WTC11 (cell line): ENCODE measurements at places on chromosomes 2 and 18. TPM values are rescaled to one million over a fixed set of nuclear protein-coding genes. Genes with fewer than 3 reads are reported as not detected.

- no peak overlapping the region for H3K27ac ChIP-seq
- H3K4me3 ChIP-seq = no peak overlapping the region
- DNase-seq = no peak
- H3K27me3 ChIP-seq = no peaks in the 10 kb centered on the region
- no peaks in the 10 kb centered on the region for H3K4me1 ChIP-seq
- no peaks in the 10 kb centered on the region for H3K36me3 ChIP-seq
Measured at GRCh38 chr2:78145997-78146722, 624.0 kb upstream of the LRRTM4 start.

The GRP gene
- 0.22 TPM in 1 of 3 replicates, not detected in the others for total RNA-seq

DNA sequence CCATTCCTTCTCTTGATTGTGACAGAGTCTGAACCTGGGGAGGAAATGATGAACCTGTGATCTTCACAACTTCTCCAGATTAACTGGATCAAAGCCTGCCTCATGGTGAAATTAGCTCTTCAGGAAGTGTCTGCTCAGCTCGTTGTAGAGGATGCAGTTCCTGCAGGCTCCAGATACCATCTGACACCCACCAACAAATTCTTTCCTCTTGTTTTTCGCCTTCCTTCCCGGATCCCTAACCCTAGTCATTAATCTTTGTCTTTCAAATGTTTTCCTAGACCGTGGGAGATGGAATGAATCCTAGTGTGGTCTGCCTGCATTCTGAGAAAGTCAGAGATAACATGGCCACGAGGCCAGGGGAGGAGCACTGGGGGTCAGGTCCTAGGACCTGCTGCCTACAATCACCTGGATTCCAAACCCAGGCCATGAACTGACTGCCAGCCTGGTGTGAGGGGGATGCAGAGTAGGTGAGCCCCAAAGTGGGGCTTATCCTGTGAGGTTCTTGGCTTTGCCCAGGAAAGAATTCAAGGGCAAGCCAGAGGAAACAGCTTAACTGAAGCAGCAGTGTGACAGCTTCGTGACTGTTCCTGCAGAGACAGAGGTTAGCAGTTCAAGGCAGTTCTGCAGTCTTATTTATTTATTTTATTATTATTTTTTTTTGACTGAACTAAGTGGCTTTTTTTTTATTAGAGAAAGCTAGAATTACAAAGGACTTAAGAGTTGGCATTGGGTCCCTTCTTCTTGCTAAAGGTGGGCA, 67.8 kb downstream of the DIPK1C start:
- H3K4me3 ChIP-seq = no peak overlapping the region
- no peaks in the 10 kb centered on the region for H3K36me3 ChIP-seq
- DNase-seq = no peak
- H3K27ac ChIP-seq = no peak overlapping the region
- peaks cover 3% of the 10 kb centered on the region; the same call in 1 of the 2 replicates for H3K27me3 ChIP-seq
- H3K4me1 ChIP-seq = peaks cover 10% of the 10 kb centered on the region

The GPR75 gene
- total RNA-seq = 2.2 to 3.1 TPM (median 2.8 TPM) in 3 replicates

DNA sequence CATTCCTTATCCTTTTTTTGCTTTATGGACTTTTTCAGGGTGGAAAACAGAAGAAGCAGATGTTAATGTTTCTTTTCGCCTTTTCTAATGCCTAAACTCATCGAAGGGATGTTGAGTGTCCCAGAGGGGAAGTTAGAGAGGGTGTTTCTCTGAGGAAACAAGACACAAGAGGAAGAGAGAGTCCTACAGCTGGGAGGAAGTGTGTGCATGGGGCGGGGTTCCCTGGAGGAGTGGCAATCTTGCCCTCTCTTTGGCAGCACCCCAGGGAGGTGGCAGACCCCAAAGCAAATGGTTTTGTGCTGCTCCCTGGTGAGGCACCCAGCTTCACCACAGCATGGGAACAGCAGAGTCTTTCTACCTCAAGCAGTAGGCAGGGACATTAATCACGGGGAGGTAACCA, 377.6 kb downstream of the RND3 start:
- no peak for DNase-seq
- H3K4me1 ChIP-seq = no peaks in the 10 kb centered on the region
- no peak overlapping the region for H3K4me3 ChIP-seq
- H3K27me3 ChIP-seq = no peaks in the 10 kb centered on the region

The RASGRP3 gene
- total RNA-seq = 0.11 to 0.23 TPM (median 0.14 TPM) in 3 replicates

The SLC30A3 gene
- total RNA-seq = 8.0 to 8.9 TPM (median 8.1 TPM) in 3 replicates

The CASP8 gene
- 3.3 to 4.8 TPM (median 4.4 TPM) in 3 replicates for total RNA-seq

DNA sequence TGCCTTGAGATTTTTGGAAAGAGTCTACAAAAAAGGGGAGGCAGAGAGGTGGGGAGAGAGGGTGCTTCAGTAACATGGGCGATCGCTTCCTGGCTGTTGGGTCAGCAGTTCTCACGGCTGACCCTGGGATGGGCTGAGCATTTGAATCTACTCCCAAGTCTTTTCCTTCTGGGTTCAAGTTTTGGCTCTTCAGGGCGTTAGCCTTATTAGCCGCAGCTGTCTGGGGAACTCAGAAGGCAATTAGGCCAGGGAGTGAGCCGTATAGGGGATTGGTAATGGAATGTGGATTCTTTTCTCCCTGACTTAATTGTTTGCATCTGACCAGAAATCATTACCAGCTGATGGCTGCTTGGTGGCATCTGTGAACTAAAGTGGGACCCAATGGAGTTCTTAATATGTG, 250.5 kb upstream of the SKOR2 start:
- DNase-seq = no peak
- no peaks in the 10 kb centered on the region for H3K36me3 ChIP-seq
- no peaks in the 10 kb centered on the region for H3K4me1 ChIP-seq

DNA sequence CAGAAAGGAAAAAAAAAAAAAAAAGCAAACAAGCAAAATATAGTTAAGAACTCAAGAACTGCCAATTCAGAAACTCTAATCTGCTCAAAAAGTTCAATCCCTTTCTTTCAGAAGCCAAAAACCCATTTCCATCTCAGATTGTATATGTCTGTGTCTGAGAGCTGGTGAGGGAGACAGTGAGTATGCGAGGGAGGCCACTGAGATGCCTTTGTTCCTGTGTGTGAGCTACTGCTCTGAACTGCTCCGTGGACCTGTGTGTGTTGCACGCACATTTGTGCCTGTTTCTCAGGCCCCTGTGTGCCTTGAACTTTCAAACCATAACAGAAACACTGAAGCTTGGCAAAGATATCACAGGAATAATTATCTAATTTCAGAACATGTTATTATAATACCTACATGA, 2.5 kb upstream of the PKDCC start:
- peaks cover 68% of the 10 kb centered on the region for H3K4me1 ChIP-seq
- DNase-seq = no peak
- peak overlapping the region; percentile 65; the same call in 1 of the 2 replicates for H3K27ac ChIP-seq
- peaks cover 18% of the 10 kb centered on the region for H3K27me3 ChIP-seq
- no peak overlapping the region for H3K4me3 ChIP-seq

DNA sequence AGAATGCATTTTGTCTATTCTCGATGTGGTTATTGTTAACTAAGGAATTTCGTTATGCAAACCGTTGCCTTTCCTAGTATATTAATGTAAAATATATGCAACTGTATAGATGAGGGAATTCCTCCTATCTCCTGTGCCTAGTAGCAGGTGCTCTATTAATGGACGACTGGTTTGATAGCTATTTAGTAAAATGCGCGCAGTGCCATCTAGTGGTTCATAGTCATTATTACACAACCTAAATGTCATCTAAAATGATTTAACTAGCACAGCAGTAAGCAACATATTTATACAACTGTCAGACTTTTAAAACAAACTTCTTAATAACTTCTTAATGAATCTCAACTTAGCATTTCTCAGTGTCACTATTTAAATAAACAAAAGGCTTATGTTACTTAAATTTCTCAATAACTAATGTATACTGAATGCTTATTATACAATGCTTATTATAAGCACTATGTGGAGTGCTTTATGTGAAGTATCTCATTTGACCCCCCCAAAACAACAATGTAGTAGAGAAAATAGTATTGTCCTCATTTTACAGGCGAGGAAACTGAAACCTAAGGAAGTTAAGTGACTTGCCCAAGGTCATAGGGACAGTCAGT, 77.9 kb downstream of the DTNA start:
- no peak overlapping the region for H3K27ac ChIP-seq
- peaks cover 19% of the 10 kb centered on the region for H3K4me1 ChIP-seq
- DNase-seq = no peak
- no peaks in the 10 kb centered on the region for H3K27me3 ChIP-seq

The DSG2 gene
- total RNA-seq = 113 to 117 TPM (median 113 TPM) in 3 replicates

DNA sequence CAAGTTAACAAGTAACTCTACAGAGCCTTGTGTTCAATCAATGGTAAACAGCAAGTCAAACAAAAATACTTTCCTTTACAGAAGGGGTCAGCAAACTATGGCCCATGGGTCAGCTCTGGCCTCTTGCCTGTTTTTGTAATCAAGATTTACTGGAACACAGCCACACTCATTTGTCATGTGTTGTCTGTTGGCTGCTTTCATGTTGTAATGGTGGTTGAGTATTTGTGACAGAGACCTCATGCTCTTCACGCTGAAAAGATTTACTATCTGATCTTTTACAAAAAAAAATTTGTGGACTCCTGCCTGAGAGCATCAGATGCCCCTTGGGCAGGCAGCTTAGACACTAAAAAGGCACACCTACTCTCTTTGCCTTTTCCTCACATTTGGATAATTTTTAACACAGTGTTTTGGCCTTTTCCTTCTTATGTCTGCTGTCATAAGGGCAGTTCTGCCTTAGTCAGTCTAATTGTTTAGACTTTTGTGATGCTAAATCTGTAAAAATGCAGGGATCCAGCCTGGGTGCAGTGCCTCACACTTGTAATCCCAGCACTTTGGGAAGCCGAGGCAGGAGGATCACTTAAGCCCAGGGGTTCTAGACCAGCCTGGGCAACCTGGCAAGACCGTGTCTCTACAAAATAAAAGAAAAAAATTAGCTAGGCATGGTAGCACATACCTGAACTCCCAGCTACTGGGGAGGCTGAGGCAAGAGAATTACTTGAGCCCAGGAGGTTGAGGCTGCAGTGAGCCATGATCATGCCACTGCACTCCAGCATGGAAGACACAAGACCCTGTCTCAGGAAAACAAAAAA, 18.3 kb downstream of the IL1B start:
- H3K4me3 ChIP-seq = no peak overlapping the region
- peaks cover 50% of the 10 kb centered on the region for H3K4me1 ChIP-seq
- no peak for DNase-seq
- H3K27ac ChIP-seq = peak overlapping the region; percentile 10; the same call in 1 of the 2 replicates
- no peaks in the 10 kb centered on the region for H3K36me3 ChIP-seq

The UGT1A8 gene
- total RNA-seq = 0.11 to 0.13 TPM in 2 of 3 replicates, not detected in the other

The SANBR gene
- total RNA-seq = 8.9 to 10.9 TPM (median 9.8 TPM) in 3 replicates

The C2orf81 gene
- 2.9 to 3.6 TPM (median 3.3 TPM) in 3 replicates for total RNA-seq

- no peaks in the 10 kb centered on the region for H3K36me3 ChIP-seq
- no peak overlapping the region for H3K27ac ChIP-seq
- no peak overlapping the region for H3K4me3 ChIP-seq
- no peak for DNase-seq
- peaks cover 15% of the 10 kb centered on the region for H3K4me1 ChIP-seq
- H3K27me3 ChIP-seq = no peaks in the 10 kb centered on the region
Measured at GRCh38 chr2:38021589-38021988, 54.4 kb downstream of the CYP1B1 start.

DNA sequence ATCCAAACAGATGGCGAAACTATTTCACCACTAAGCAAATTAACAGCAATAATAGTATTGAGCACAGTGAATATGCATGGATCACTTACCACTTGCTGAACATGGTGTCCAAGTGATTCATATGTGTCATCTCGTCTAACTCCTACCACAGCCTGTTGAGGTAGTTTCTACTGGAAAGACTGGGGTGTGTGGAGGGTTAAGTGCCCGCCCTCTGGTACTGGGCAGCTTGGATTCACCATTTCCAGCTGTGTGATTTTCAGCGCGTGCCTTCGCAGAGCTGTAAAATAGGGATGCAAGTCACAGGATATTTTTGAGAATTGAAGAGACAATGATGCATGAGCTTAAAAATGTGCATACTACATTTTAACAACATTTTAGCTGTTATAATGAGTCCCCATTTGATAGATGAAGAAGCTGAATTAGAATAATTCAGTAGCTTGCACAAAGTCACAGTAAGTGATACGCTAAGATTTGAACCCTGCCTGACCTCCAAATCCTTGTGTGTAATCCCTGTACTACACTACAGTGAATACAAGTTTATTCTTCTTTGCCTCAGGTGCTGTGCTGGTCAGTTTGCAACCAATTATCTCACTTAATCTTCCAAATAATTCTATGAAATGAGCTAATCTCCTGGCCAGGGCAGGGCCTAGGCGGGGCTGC, 75.2 kb upstream of the SIX2 start:
- no peak for DNase-seq
- H3K27ac ChIP-seq = no peak overlapping the region
- no peak overlapping the region for H3K4me3 ChIP-seq
- H3K4me1 ChIP-seq = no peaks in the 10 kb centered on the region
- H3K27me3 ChIP-seq = no peaks in the 10 kb centered on the region
- H3K36me3 ChIP-seq = no peaks in the 10 kb centered on the region

The GAREM1 gene
- total RNA-seq = 7.0 to 7.7 TPM (median 7.4 TPM) in 3 replicates

The BABAM2 gene
- total RNA-seq = 16.5 to 21.5 TPM (median 21.0 TPM) in 3 replicates

The ANTXR1 gene
- 30.0 to 37.7 TPM (median 36.8 TPM) in 3 replicates for total RNA-seq

The ONECUT2 gene
- total RNA-seq = 0.87 to 1.9 TPM (median 1.6 TPM) in 3 replicates

The RAD51AP2 gene
- total RNA-seq = 0.26 to 0.37 TPM (median 0.30 TPM) in 3 replicates

GRCh38 chr2:237759176-237759575, 39.4 kb upstream of the RBM44 start:
- DNase-seq = no peak
- H3K27me3 ChIP-seq = no peaks in the 10 kb centered on the region
- H3K27ac ChIP-seq = no peak overlapping the region
- H3K36me3 ChIP-seq = peaks cover 69% of the 10 kb centered on the region
- no peak overlapping the region for H3K4me3 ChIP-seq

GRCh38 chr18:12839526-12840196, 44.4 kb downstream of the PTPN2 start:
- peak overlapping the region; percentile 39; the same call in 1 of the 2 replicates for H3K27ac ChIP-seq
- DNase-seq = no peak
- H3K27me3 ChIP-seq = no peaks in the 10 kb centered on the region
- H3K36me3 ChIP-seq = 0 out of 2 replicates have a peak, but pooled peaks cover 6% of the 10 kb centered on the region
- H3K4me1 ChIP-seq = peaks cover 55% of the 10 kb centered on the region
